ENCODE measurements at places on chromosomes 5 and 9.

- DNase-seq, result no peak
These were observed 123.8 kb downstream of the DROSHA start for GRCh38 chr5:31407921-31408693.

DNA sequence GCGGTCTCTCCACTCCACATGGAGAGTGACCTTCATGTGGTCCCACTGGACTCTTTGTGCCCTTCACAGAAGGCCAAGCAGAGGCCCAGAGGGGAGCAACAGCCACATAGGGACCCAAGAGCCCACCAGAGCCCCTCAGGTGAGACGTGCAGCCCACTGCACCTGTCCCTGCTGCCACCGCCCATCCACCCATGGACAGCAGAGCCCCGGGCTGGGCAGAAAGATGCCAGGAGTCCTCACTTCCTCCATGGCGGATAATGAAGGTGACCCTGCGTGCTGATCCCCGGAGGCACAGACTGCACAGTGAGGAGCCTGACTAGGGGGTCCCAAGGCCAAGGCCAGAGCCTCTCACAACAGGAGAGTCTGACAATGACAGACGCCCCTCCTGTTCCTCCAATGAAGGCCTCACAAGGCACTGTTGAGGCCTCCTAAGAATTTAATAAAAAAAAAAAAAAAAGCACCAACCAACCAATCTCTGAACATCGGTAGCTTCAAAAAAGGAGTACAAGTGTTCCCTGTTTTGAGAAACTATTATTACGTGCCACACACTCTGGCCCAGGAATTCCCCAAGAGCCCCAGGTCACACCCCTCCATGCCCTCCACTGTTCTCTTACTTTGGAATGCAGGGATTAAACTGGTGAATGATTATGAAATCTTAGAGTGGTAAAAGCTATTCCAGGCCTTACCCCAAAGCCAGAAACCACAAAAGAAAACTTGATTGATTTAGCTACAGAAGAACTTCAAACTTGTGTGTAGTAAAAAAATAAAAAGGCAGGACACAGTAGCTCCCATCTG is 2.8 kb upstream of the PPP1R26 start:
- no peak for DNase-seq

DNA sequence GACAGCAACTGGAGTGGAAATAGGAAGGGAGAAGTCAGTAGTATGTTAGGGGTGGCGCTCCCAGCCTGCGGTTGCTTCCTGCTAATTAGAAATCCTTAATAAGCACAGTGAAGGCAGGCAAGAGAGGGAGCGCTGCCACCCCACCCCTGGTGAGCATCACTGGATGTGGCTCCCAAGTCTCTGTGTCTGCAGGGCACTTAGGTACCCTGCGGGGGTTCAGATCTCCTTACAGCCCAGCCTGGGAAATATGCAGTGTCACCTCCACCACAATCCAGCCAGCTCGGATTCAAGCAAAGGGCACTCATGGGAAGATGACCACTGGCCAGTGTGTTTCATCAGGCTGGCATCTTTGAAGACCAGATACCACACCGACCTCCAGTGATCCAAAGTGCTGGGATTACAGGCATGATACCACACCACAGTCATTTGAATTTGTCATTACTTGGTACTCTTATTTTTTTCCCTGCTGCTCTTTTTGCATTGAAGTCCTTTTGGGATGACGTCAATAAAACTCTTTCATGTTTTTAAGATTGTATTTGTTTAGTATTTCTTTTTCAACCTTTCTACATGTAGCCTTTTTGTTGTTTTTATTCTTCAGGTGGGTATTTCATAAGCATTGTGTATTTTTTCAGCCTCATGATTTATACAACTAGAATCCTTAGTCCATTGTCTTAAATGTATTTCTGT is 90.1 kb downstream of the ANKRD18B start:
- no peak for DNase-seq

DNA sequence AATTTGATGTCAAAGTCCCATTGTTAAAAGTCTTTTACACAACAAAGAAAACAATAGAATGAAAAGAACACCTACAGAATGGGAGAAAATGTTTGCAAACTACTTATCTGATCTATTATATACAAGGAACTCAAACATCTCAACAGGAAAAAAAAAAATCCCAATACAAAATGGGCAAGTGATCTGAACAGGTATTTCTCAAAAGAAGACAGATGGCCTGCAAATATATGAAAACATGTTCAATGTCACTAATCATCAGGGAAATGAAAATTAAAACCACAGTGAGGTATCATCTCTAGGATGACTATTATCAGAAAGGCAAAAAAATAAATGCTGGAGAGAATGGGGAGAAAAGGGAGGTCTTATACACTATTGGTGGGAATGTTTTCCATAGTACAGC is 301.8 kb downstream of the ARHGAP26 start:
- DNase-seq, result no peak

DNA sequence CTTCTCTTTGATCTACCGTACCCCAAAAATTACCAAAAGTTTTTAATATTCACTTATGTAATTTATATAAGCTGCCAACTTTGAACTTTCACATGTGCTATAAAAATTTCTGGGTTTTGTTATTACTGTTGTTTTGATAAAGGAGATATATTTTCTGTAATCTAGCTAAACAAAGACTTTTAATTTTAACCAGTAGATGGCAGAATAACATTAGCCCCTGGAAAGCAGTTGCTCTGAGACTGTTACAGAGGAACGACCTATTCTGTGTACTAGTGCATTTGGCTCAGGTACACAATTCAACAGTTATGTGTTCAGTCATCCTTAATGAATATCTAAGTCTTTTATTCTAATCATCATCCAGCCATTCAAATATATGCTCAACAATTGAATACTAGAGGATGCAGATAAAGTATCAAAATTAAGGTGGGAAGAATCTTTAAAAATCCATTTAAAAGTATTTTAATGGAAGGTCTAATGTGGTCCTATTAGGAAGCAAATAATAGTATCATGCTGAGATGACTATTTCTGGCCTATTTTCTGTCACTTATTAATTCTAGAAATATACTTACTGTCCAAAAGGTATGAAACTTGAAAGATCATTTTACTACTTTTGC is 8.6 kb downstream of the KLHL9 start:
- no peak for DNase-seq

- DNase-seq, result no peak
These were observed 200.1 kb downstream of the PAX5 start for GRCh38 chr9:36833954-36834353.

- no peak for DNase-seq
These were observed 44.8 kb downstream of the PARP8 start for GRCh38 chr5:50711280-50711679.

GRCh38 chr5:21684992-21685391 is 1168.2 kb downstream of the CDH12 start:
- no peak for DNase-seq

DNA sequence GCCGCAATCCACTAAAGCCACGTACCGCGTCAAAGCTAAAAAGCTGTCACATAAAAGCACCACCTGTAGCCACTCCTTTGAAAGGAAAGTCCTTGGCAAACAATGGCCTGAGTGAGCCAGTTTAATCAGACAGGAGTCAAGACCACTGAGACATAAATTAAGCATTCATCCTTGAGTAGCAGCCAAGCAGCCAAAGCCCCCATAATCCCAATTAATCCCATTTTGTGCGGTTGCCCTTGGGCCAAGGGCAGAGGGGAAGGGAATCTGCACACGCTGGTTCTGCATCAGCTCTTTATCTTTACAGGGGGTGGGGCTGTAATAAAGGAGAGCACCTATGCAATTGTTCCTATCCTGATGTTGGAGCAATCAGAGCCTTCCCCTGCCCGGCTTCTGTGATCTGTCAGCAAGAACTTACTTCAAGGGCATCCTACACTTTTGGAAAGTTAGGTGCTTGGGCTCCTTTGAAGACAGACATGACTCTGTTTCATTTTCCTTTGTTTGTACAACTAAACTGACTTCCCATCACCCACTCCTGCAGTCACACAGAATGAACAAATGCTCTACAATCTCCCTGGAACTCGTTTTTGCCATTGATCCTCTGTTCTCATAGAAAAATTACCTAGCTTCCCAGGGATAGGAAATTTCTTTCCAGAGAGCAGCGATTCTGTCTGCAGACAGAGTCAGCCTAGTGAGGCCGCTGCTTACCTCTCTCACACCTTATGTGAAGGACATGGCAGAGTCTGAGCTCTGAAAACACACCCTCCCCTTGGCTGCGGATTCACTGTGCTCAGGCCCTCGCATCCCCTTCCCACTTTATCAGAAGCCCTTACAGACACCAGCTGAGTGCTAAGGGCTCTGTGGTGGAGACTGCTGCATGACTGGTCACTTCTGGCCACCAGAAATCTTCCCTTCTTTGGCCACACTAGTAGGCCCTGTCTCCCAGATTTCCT is 116.2 kb upstream of the TBCA start:
- no peak for DNase-seq

GRCh38 chr9:14923701-14924100 is 13.5 kb upstream of the FREM1 start:
- no peak for DNase-seq

GRCh38 chr9:131923766-131924165 is 155.9 kb downstream of the MED27 start:
- no peak for DNase-seq

DNA sequence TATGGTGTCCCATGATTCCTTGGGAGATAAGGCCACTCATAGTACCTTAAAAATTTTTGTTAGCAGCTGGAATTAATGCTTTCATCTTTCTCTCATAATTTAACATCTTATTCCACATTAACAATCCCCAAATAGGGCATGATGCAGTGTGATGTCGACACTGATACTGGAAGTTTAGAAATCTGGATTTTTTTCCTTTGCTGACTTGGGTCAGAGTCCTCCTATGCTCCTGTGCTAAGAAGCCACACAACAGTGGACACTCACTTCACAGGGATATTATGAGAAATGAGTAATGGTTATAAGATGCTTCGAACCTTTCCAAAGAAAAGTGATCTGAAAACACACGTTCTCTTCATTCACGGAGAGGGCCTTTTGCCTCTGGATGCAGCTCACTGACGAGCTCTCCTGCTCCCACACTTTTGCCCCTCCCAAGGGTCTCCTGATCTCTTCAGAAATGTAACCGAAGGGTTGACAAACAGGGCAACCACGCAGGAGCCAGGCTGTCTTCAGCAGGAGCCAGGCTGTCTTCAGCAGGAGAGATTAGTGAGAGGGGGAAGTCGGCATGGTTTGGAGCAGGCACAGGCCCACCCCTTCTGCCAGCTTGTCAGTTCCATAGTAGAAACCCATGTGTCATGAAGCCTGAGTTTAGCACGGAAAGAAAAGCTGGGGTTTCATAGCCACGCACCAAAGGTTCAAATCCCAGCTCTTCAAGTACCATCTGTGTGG is 247.8 kb downstream of the AOPEP start:
- no peak for DNase-seq
